Activated CD4-positive, alpha-beta memory T cell treated with anti-CD3 and anti-CD28 coated beads, Interleukin-2, amount 10 ng/mL, durations not matched to agents 7 days and 5 days (primary cell): ENCODE measurements at places on chromosomes 11 and 22. TPM values are rescaled to one million over a fixed set of nuclear protein-coding genes. Genes with fewer than 3 reads are reported as not detected.
A peak's percentile ranks its signal among the peaks of the same experiment; 100 is the strongest.

DNA sequence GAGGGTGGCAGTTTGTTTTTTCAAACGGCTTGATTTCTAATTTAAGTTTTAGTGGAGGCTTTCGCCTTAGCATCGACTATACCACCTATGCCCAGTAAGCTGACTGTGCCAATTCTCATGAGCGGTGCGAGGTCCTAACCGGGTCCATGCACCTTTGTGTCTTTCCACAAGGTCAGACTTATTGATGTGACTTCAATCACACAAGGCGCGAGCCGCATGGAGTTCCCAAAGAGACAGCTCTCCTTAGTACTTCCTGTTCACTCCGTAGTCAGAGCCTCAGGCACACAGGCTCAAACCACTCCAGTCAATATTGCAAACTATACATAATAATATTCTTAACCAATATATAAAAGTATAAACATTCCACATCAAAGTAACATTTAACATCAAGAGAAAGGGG lies 18.2 kb downstream of the ST14 start:
- DNase-seq, result no peak
- H3K36me3 ChIP-seq, result no peaks in the 10 kb centered on the region
- H3K4me3 ChIP-seq, result no peak overlapping the region

Gene OTOG
- total RNA-seq, result not detected

Gene ESAM
- 1.0 TPM for total RNA-seq

DNA sequence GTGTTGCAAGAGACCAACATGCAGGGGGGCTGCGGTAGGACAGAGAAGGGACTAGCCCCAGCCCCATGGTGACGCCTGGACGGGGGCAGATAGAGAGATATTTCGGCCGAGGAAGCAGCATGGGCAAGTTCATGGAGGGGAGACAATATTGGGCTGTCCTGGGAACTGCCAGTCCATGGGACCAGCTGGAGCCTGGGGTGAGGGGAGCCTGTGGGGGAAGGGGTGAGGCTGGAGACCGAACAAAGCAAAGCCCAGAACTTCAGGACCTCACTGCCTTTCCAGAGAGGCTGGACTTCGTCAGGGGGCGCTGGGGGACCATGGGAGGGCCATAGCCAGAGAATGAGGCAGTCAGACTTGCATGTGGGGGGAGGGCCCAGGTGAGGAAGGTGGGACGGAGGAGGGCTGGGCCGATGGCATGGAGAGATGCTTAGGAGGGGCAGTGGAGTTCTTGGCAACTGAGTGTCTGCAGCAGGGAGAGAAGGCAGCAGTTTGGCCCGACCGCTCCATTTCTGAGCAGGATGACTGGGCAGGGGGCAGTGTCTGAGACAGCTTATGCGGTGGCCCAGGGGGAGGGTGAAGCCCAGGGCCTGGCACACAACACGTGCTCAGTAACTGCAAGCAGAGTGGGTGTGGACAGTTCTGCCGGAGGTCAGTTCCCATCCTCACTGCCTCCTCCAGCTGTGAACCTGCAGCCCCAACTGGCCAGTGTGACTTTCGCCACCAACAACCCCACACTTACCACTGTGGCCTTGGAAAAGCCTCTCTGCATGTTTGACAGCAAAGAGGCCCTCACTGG lies 712 bp downstream of the UPK3A start:
- no peak overlapping the region for H3K4me3 ChIP-seq
- no peak for DNase-seq
- H3K4me1 ChIP-seq, result peaks cover 2% of the 10 kb centered on the region

GRCh38 chr11:47688111-47688510 lies 27.1 kb downstream of the AGBL2 start:
- H3K4me3 ChIP-seq, result no peak overlapping the region
- DNase-seq, result no peak
- no peaks in the 10 kb centered on the region for H3K27me3 ChIP-seq
- no peaks in the 10 kb centered on the region for H3K36me3 ChIP-seq
- peaks cover 8% of the 10 kb centered on the region for H3K4me1 ChIP-seq
- H3K27ac ChIP-seq, result no peak overlapping the region

Gene C11orf97
- total RNA-seq, result not detected

- no peak overlapping the region for H3K27ac ChIP-seq
- DNase-seq, result no peak
- H3K36me3 ChIP-seq, result peaks cover 11% of the 10 kb centered on the region
- H3K27me3 ChIP-seq, result no peaks in the 10 kb centered on the region
- no peak overlapping the region for H3K4me3 ChIP-seq
- no peaks in the 10 kb centered on the region for H3K4me1 ChIP-seq
Observed at GRCh38 chr11:78062671-78063070, 990 bp upstream of the THRSP start.

GRCh38 chr11:45993531-45994001 lies 71.1 kb downstream of the LARGE2 start:
- no peak overlapping the region for H3K4me3 ChIP-seq
- H3K27me3 ChIP-seq, result no peaks in the 10 kb centered on the region
- DNase-seq, result no peak
- H3K4me1 ChIP-seq, result no peaks in the 10 kb centered on the region
- no peaks in the 10 kb centered on the region for H3K36me3 ChIP-seq

DNA sequence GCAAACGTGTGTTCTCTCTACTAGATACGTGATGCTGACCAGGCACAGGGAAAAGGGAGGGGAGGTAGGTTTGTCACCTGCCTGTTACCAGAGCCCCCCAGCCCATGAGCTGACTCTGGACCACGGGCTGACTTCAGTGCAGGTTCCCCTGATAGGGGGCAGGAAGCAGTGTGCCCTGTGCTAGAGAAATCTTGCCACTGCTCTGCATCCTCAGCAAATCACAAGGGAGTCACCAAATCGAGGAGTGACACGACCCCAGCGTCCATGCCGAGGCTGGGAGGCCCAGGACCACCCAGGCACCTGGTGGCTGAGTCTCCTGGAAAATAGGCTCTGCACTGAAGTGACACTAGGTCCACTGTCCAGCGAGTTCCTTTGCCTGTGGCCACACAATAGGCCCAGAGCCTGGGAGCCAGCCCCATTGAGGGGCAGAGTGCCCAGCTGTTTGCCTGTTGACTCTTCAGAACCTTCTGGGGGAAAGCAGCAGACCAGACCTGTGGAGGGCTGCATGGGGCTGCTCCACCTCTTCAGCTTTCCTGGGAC lies 99.3 kb downstream of the CTTN start:
- DNase-seq, result no peak
- H3K36me3 ChIP-seq, result no peaks in the 10 kb centered on the region
- H3K27ac ChIP-seq, result no peak overlapping the region
- no peaks in the 10 kb centered on the region for H3K27me3 ChIP-seq
- H3K4me3 ChIP-seq, result no peak overlapping the region
- no peaks in the 10 kb centered on the region for H3K4me1 ChIP-seq

DNA sequence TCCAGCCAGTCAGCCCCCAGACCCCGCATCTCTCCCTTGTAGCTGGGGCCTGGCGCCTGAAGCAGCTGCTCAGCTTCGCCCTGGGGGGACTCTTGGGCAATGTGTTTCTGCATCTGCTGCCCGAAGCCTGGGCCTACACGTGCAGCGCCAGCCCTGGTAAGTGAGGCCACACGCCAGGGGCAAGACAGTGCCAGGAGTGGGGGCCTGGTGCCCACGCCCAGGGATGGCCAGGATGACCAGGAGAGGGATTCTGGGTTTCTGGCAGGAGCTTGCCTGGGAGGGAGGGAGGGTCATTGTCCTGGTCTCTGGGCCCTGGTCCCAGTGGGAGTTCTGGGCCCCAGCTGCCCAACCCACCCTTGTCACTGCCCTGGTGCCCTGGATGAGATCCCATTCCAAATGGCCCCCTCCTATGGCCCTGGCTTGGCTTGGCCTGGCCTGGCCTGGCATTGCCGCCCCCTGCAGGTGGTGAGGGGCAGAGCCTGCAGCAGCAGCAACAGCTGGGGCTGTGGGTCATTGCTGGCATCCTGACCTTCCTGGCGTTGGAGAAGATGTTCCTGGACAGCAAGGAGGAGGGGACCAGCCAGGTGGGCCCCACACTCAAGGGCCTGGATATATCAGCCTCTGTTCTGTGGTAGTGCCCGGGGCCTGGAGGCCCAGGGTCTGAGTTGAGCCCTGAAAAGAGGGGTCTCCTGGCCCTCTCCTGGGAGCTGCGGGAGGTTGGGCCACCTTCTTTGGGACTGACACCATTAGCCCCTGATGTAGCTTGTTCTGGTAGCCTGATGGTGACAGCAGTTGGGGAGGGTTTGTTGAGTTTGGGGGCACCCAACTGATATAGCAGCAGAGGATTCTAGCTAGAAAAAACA lies 3.7 kb downstream of the SLC39A13 start:
- no peak overlapping the region for H3K27ac ChIP-seq
- no peak overlapping the region for H3K4me3 ChIP-seq
- H3K36me3 ChIP-seq, result peaks cover 11% of the 10 kb centered on the region
- H3K27me3 ChIP-seq, result no peaks in the 10 kb centered on the region
- peak; percentile 68 for DNase-seq
- peaks cover 16% of the 10 kb centered on the region for H3K4me1 ChIP-seq

GRCh38 chr11:113721462-113722066 lies 15.5 kb upstream of the TMPRSS5 start:
- H3K27ac ChIP-seq, result no peak overlapping the region
- H3K4me3 ChIP-seq, result no peak overlapping the region
- no peak for DNase-seq
- peaks cover 3% of the 10 kb centered on the region for H3K36me3 ChIP-seq
- H3K4me1 ChIP-seq, result no peaks in the 10 kb centered on the region

- no peaks in the 10 kb centered on the region for H3K27me3 ChIP-seq
- H3K4me3 ChIP-seq, result no peak overlapping the region
- H3K36me3 ChIP-seq, result no peaks in the 10 kb centered on the region
- H3K27ac ChIP-seq, result no peak overlapping the region
- no peak for DNase-seq
Observed at GRCh38 chr11:125457814-125458343, 38.2 kb downstream of the FEZ1 start.

- H3K27ac ChIP-seq, result peak overlapping the region; percentile 97
- peaks cover 22% of the 10 kb centered on the region for H3K4me1 ChIP-seq
- H3K27me3 ChIP-seq, result peaks cover 9% of the 10 kb centered on the region
- DNase-seq, result peak; percentile 66
Observed at GRCh38 chr22:41021613-41022454, 70.6 kb upstream of the EP300 start.

GRCh38 chr11:1760351-1761109 lies 3.2 kb downstream of the CTSD start:
- peaks cover 31% of the 10 kb centered on the region for H3K36me3 ChIP-seq
- peaks cover 66% of the 10 kb centered on the region for H3K4me1 ChIP-seq
- H3K27ac ChIP-seq, result no peak overlapping the region
- DNase-seq, result no peak
- no peak overlapping the region for H3K4me3 ChIP-seq

Gene SMIM35
- total RNA-seq, result 0.55 TPM

- H3K27ac ChIP-seq, result no peak overlapping the region
- no peaks in the 10 kb centered on the region for H3K4me1 ChIP-seq
- H3K36me3 ChIP-seq, result no peaks in the 10 kb centered on the region
- no peak overlapping the region for H3K4me3 ChIP-seq
- DNase-seq, result no peak
Observed at GRCh38 chr11:112511271-112511670, 250.6 kb upstream of the PLET1 start.

DNA sequence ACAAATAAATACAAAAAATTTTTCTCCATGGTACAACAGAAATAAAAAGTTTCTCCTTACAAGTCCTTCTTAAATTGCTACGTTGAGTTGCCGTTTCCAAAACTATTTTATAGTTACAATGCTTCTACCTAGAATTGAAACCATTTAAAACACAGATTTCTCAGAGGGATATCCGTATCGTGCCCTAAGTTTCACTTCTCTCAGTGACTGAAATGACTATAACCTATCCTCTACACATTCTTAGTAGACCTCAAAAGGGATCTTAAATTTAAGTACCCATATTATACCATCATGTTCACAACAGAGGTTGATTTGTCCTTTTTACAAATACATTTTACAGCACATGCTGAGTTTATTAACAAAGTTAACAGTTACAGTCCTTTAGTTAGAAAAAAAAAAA lies 44.1 kb downstream of the USP28 start:
- H3K36me3 ChIP-seq, result peaks cover 42% of the 10 kb centered on the region
- H3K4me3 ChIP-seq, result no peak overlapping the region
- H3K27me3 ChIP-seq, result no peaks in the 10 kb centered on the region
- peaks cover 10% of the 10 kb centered on the region for H3K4me1 ChIP-seq
- DNase-seq, result no peak

GRCh38 chr22:40791241-40791640 lies 27.9 kb downstream of the SLC25A17 start:
- peaks cover 28% of the 10 kb centered on the region for H3K36me3 ChIP-seq
- H3K4me1 ChIP-seq, result peaks cover 2% of the 10 kb centered on the region
- no peak for DNase-seq

DNA sequence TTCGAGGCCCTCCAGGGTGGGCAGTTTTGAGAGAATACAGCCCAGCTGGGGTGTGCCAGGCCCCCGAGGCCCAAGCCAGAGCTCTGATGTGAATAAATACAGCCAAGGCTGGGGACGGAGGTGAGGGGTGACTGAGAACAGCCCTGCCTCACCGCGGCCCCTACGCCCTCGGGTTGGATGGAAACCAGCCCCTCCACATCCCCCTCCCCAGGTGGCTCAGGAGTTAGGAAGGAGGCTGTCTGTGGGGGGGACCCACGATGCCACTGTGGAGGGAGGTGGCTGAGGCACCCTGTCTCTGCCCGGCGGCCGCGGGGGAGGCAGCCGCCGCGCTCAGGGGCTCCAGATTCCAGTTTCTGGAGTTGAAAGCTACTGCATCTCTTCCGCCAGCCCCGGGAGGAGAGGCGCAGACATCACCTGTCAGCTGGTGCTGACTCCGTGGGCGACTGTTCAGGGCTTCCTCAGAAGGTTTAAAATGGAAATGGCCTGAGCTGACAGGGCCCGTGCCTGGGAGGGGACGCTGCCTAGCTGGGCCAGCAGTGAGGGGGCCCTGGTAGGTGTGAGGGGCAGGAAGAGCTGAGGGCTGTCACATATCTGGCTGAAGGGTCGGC lies 1.4 kb downstream of the FLRT1 start:
- DNase-seq, result no peak
- H3K4me1 ChIP-seq, result peaks cover 3% of the 10 kb centered on the region
- no peak overlapping the region for H3K27ac ChIP-seq
- H3K27me3 ChIP-seq, result peaks cover 33% of the 10 kb centered on the region
- peaks cover 2% of the 10 kb centered on the region for H3K36me3 ChIP-seq

DNA sequence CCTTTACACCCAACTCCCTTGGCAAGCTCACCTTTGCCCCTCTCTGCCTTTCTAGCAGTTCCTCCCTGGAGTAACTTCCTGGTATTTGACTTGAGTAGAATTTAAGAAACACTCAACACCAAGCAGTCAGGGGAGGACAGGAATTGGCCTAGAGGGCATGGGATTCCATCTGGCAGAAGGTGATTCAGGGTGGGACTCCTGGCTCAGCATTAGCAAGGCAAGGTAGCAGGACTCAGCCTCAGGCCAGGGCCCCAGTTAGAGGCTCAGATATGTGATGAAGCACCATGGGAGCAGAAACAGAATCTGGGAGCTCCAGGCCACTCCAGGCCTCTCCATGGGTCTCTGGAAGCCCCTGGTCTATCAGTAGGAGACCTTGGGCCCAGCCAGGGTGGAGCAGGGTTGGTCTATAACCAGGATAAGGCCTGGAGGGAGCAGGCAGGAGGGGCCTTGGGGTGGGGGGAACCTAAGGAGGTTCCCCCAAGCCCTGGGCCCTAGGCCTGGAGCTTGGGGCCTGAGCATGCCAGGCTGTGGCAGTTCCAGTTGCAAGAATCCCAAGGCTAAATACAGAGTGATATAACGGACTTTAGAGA lies 148.2 kb downstream of the PARVA start:
- H3K27ac ChIP-seq, result no peak overlapping the region
- DNase-seq, result no peak
- no peaks in the 10 kb centered on the region for H3K36me3 ChIP-seq
- no peak overlapping the region for H3K4me3 ChIP-seq
- no peaks in the 10 kb centered on the region for H3K27me3 ChIP-seq

Gene CNTF
- total RNA-seq, result 2.3 TPM

Gene HOATZ
- not detected for total RNA-seq

Gene NFAM1
- total RNA-seq, result 0.05 TPM

Gene TRIM48
- total RNA-seq, result not detected

Gene NRXN2
- total RNA-seq, result 0.08 TPM
